ENCODE measurements at places on chromosomes 12 and 14.

DNA sequence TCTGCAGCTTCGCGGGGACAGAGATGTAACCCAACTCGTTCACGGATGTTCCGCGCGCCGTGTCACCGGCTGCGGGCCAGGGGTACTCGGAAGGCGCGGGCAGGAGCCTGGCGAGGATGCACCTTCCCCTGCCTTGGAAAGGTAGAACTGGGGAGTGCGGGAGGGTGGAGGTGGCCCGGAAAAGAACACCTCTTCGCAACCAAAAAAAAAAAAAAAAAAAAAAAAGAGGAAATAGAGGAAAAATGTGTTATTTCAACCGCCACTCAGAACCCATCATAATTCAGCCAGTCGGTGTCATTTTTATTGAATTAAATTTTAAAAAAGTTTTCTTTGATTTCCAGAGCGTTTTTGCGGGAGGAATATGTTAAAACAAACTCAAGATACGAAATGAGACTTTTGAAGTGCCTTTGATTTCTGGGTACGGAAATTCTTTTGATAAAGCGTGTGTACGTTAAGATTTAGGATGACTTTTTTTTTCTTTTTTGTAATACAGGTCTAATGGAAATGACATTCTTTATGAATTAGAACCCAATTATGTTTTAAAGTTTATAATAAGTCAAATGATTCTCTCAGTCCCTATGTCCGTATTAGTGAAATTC lies 8.9 kb downstream of the CDKN1B start:
- no peak for DNase-seq

DNA sequence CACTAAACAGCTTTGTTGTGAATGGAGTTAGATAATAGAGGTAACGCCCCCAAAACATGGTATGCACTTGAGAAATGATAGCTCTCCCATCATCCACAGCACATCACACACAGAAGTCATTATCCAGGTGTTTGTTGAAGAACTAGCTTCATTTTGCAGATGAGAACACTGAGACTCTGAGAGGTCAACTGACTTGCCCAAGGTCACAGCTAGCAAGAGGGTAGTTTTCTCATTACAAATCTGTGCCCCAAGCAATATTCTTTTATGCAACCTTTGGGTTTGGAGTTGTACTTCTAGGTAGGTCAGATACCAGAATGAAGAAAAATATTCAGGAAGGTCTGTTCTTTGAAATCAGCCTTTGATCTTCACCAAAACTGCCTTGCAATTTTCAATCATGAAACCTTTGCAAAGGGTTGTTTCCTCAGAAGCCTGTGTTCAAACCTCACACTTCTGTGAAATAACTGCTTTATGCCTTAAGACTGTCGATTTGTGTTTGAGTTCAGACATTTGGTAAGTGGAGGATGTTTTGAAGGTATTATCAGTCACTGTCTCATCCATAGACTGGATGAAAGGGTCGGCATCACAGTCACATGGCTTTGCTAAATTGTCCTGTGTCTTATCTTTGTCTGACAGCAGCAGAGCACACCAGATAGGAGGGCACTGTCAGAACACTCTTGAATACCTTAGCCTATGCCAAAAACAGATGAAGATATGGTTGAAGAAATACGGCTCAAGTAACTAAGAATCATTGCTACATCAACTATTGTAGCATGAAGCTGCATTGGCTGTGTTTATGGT lies 233.2 kb upstream of the BTG1 start:
- DNase-seq = no peak

GRCh38 chr14:83992857-83993256 lies 1537.1 kb upstream of the FLRT2 start:
- DNase-seq = no peak

- no peak for DNase-seq
These were observed 145.0 kb downstream of the CAND1 start for GRCh38 chr12:67414011-67414715.

DNA sequence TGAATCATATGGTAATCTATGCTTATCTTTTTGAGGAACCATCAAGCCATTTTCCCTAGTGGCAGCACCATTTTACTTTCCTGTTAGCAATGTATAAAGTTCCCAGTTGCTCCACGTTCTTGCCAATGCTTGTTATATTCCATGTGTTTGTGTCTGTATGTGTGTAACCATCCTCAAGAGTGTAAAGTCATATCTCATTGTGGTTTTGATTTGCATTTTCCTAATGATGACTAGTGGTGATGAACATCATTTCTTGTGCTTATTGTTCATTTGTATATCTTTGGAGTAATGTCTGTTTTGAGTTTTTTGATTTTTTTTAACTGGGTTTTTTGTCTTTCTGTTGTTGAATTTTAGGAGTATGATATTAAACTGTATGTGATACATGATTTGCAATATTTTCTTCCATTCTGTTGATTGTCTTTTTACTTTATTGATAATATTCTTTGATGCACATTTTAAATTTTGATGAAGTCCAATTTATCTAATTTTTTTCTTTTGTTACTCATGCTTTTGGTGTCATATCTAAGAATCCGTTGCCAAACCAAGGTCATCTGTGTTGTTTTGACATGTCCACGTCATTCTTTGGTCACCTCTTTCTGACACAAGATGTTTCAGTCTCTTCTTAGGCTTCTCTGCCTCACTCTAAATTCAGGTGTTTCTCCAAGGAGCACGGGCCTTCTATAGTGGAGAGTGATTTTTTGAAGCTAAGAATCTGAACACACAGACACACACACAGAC lies 36.1 kb downstream of the PPHLN1 start:
- no peak for DNase-seq

- DNase-seq = no peak
These were observed 154.9 kb downstream of the C12orf75 start for GRCh38 chr12:105485321-105485910.

DNA sequence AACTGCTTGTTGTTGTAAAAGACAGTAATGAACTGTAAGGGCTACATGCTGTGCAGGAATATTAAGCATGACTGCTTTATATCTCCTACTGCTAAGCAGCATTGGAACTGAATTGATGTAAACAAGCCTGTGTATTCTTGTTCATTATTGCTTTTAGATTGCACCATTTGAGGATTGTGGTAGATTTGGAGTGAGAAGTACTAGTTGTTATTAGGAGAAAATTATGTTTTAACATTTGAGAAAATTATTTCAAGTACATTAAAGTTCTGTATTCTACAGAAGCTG lies 212.7 kb downstream of the ERC1 start:
- no peak for DNase-seq

GRCh38 chr12:109701064-109701463 lies 12.6 kb upstream of the FAM222A start:
- peak; percentile 19 for DNase-seq

GRCh38 chr12:4034921-4035320 lies 161.7 kb upstream of the PARP11 start:
- DNase-seq = no peak

- no peak for DNase-seq
These were observed 305.1 kb downstream of the TTC6 start for GRCh38 chr14:37900561-37900960.

- DNase-seq = no peak
These were observed 122.8 kb downstream of the AACS start for GRCh38 chr12:125187780-125188741.

DNA sequence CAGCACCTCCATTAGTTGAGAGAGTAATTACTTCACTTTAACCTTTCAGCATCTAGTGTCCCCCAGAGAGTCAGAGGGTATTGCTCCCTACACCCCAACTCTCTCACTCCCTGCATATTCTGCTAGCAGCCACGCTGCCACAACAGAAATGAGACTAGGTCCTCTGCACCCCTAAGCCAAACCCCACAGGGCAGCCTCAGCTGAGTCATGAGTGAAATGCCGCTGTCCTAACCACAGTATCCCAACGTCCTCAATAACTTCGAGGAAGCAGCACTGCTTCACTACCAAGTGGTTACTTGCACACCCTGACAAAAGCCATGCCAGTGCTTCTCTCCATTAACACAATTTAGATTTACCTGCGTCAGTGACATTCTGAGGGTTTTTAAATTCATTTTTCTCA lies 6.9 kb upstream of the LYZ start:
- DNase-seq = no peak

DNA sequence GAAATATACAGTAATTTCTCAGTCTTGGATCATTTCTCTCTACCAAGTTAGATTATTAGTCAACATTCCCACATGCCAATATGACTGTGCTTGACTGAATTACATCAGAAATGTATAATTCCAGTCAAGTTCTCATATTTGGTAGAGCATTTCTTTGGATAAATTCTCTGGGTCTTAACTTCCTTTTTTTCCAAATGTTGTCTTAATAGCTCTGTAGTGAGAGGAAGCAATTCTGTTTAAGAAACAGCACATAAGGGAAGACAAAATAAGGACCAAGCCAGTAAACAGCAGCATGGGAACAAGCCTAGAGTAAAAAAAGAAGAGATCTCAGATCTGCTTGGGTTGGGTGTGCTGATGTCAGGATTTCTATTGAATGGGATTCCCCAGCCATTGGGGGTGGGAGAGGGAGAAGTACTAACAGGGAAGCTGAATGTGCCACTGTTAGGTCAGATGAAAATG lies 14.2 kb upstream of the DYRK2 start:
- DNase-seq = no peak

Measured in NCI-H1436 (cell line).